ENCODE measurements at places on chromosomes 2 and 18.

GRCh38 chr18:63237881-63238692 is 81.5 kb downstream of the BCL2 start:
- DNase-seq: no peak

- DNase-seq: no peak
These were observed 234.5 kb downstream of the METTL4 start for GRCh38 chr18:2336690-2337392.

GRCh38 chr18:45462179-45462578 is 153.1 kb upstream of the SLC14A2 start:
- no peak for DNase-seq

DNA sequence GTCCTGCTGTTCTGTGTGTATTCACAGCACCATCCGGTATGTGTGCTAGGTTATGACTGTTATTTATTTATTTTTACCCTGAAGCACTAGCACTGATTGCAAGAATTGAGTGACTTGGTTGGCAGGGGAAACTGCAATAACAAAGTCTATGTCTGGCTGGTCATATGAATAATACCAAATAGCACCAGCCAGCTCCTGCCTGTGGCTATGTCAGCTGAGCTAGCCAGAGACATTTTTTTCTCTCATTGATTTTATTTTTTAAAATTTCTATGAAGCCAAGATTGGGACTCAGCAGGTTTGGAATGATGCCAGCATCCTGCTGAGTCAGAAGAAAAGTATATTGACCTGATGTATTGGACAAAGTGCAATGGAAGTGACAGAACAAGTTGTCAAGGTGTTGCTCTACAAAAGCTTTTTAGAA is 188.5 kb upstream of the CDH2 start:
- no peak for DNase-seq

GRCh38 chr2:167142554-167142953 is 254.3 kb downstream of the XIRP2 start:
- no peak for DNase-seq

DNA sequence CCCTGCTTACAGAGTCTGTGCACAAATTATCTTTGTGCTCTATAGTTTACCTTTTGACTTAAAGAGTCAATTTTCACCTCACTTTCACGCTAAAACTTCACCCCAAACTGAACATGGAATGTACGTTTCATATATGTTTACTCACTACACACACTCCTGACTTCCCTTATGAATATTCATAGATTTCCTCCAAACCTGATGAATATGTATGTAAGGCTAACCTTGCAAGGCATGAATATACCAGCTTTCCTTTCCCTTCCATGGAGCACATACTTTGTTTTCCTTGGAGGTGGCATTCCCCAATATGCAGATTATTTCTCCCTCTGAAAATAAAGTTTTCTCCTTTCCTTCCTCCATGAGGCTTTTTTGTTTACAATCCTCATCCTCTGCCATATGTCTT is 48.4 kb upstream of the GPR39 start:
- DNase-seq: no peak

GRCh38 chr2:203399031-203399430 is 70.8 kb downstream of the ABI2 start:
- no peak for DNase-seq

DNA sequence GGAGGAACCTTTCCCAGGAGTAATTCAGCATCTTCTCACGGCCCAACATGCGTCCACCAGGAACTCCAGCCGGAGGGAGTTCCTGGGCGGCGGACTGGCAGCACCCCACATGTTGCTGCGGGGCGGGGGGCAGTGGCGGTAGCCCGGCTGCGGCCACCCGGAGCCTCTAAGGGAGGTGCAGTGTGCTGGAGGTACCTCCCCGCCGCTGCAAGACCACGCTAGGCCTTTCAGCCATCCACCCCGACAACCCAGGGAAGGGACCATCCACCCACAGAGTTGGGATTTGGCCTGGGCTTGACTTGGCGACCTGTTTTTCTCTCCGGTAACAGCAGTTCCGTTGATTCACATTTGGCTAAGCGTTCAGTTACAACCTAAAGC is 625 bp downstream of the LYPD6 start:
- no peak for DNase-seq

GRCh38 chr18:78448106-78448505 is 531.5 kb upstream of the SALL3 start:
- no peak for DNase-seq

GRCh38 chr2:96531366-96531765 is 5.2 kb upstream of the ARID5A start:
- no peak for DNase-seq

GRCh38 chr2:195863121-195863520 is 205.5 kb downstream of the DNAH7 start:
- no peak for DNase-seq

All from GM10248 (cell line).